ENCODE measurements at places on chromosomes 4 and X.

DNA sequence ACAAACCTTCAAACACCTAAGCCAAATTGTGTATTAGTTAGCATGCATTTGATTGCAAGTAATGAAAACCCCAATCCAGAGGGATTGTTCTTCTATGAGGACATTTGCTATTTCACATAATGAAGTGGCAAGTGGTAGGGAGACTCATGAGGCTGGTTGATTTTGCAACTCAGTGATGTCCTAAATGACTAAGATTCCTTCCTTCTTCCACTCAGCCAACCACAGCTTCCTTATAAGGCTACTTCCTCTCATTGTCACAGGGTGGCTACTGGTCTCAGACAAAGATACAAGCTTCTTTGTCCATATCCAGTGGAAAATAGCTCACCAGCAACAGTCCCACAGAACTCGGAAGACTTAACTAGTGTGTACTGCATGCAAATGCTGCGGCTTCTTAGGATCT is 5.3 kb upstream of the OTC start:
- DNase-seq, result peak; percentile 94

- no peak for DNase-seq
Measured at GRCh38 chrX:129540722-129541184, 694 bp downstream of the OCRL start.

GRCh38 chrX:16258882-16259281 is 91.6 kb downstream of the MAGEB17 start:
- DNase-seq, result no peak

- DNase-seq, result no peak
Measured at GRCh38 chrX:19331831-19332230, 11.9 kb upstream of the PDHA1 start.

GRCh38 chr4:59570860-59571476 is 1629.2 kb upstream of the ADGRL3 start:
- no peak for DNase-seq

DNA sequence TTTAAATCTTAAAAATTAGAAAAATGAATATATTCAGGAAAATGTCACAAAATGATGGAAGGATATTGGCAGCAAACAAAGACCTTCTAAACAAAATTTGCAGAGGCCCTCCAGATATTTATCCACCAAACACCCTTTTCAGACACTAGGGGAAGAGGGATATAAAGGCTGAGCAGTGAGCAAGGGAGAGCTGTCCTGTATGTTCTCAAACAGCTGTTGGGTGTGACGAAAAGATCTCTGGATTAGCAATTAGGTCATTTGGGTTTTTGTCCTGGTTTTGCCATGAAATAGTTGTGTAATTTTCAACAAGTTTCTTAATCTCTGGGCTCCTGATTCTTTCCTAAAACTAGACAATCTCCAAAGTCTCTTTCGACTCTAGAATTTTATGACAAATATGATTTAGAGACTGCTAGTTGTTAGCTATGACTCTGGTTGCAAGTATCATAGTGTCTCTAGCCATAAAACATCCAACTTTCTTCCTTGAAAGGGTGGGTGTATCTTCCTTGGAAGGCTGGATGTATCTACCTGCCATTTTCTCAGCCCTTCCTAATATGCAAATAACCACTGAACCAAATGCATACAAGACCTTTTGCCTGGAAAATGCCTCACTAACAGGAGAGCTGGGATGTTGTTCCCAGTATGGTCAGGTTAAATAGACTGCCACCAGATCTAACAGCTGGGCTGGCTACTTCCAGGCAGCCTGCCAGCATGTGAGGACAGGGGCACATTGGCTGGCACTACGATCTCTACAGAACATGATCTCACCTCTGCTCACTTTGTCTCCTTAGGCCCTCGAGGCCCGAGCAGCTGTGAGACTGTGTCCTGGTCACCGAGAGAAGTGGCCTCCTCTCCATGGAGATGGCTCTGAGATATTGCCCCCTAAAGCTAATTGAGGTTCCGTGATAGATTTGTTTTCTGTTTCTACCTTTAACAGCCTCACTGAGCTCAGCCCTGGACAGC is 225.5 kb upstream of the JADE1 start:
- DNase-seq, result no peak

- DNase-seq, result no peak
Measured at GRCh38 chrX:71945237-71945805, 34.7 kb downstream of the NHSL2 start.

GRCh38 chrX:102684772-102685520 is 27.3 kb upstream of the GPRASP2 start:
- DNase-seq, result no peak

DNA sequence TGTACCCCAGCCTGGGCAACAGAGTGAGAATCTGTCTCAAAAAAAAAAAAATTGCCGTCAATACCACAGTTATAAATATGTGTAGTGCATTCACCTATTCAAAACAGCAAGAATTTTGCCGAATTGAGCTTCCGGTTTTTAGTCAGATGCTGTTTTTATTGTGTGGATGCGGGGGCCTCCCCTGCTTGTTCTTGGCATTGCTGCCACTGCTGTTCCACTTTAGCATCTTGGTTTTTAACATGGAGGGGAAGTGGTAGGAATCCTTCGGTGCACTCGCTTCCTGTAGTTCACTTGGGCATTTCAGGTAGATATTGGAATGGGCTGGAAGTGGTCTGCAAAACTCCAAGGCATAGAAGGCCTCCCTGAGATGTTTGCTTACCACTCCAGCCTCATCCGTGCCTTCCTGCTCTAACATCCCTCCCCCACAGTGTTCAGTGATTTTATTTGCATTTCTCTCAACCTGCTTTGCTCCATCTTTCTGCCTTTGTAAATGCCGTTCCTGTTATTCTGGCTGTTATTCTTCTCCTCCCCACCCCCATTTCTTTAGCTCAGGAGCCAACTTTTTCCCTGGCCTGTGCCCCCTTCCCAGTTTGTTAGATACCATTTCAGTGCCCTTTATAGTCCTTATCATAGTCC is 25.5 kb downstream of the MOB1B start:
- peak; percentile 61 for DNase-seq

DNA sequence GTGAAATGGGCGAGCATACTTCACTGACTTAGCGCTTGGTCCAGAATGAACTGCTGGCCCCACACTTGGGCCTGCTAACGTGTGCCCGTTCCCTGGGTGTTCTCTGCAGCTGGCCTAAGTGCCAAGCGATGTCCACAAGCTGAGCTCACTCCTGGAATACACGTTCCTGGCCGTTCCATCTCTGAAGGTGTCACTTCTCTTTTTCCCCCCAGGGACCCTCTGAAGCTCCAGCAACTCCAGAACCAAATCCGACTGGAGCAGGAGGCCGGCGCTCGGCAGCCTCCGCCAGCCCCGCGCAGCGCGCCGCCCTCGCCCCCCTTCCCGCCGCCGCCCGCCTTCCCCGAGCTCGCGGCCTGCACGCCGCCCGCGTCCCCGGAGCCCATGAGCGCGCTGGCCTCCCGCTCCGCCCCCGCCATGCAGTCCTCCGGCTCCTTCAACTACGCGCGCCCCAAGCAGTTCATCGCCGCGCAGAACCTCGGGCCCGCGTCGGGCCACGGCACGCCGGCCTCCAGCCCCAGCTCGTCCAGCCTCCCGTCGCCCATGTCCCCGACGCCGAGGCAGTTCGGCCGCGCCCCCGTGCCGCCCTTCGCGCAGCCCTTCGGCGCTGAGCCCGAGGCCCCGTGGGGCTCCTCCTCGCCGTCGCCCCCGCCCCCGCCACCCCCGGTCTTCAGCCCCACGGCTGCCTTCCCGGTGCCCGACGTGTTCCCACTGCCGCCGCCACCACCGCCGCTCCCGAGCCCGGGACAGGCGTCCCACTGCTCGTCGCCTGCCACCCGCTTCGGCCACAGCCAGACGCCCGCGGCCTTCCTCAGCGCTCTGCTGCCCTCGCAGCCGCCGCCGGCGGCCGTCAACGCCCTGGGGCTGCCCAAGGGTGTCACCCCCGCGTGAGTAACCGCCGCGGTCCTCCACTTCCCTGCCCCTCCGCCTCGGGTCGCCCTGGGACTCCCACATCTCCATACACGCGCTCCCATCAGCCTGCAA is 132.3 kb downstream of the CBR4 start:
- DNase-seq, result peak; percentile 93

GRCh38 chr4:73607375-73608033 is 12.7 kb downstream of the RASSF6 start:
- DNase-seq, result no peak

- no peak for DNase-seq
Measured at GRCh38 chr4:2762048-2762447, 5.9 kb upstream of the TNIP2 start.

DNA sequence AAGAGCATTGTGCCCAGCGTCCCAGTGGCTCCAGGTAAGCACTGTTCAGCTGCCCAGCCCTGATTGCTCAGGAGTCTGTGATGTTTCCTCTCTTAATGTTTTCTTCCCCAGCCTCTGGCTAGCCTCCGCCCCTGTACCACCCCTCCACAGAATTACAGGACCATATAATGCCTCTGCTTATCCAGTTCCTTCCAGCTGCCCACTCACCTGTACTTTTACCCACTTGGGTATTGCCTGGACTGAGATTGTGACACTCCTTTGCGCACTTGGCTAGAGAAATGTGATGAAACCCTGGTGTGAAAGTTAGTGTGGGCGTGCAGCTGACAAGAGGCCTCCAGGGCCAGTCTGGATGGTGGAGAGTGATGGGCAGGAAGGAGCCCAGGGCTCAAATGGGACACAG is at the start of gene AWAT2:
Gene AWAT2, minus strand, starts transcription at position 14 of the 400 bp plus-strand sequence. Its CDS starts 6 bp downstream, at position 8.
- DNase-seq, result peak; percentile 27

DNA sequence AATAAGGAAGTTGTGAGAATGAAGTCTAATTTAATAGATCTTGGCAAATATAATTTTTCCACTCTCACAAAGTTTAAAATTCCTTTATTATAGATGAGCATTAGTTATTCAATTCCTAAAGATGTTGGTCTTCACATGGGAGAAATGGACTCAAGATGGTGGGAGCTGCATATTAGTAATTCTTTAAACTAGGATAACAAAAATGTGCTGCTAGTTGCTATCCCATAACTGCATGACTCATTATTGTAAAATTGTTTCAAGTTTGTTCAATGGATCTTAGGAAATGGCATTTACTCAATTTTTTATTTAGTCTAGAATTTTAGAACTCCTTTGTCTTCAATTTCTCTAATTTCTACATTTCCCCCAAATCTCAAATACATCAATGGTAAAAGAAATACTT is 155.8 kb downstream of the ATP10D start:
- no peak for DNase-seq

DNA sequence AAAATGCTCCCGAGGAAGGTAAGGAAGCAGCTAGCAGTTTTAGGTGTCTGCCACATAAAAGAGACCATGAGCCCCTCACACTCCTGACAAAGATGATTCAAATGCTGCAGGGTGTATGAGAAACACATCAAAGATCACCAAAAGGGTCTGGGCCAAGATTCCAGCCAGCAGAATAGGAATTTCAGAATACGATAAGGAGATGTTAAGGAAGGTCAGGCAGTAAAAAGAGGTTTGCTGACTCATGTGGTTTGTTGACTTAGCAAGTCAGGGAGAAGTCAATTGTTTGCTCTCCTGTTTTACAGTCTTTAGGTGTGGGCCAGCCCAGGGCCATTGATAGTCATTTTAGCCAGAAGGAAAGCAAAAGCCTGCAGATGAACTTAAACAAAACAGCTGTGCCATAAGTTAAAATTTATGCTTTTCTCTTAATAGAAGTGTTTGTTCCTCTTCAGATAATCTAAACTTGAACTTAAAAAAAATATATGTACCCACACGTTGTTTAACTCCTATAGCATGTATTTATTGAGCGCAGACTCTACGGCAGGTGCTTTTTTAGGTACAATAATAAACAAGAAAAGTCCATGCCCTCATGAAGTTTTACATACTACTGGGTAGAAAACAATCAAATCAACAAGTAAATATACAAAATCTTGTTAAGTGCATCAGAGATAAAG is 115.6 kb downstream of the CAMK2D start:
- DNase-seq, result no peak

DNA sequence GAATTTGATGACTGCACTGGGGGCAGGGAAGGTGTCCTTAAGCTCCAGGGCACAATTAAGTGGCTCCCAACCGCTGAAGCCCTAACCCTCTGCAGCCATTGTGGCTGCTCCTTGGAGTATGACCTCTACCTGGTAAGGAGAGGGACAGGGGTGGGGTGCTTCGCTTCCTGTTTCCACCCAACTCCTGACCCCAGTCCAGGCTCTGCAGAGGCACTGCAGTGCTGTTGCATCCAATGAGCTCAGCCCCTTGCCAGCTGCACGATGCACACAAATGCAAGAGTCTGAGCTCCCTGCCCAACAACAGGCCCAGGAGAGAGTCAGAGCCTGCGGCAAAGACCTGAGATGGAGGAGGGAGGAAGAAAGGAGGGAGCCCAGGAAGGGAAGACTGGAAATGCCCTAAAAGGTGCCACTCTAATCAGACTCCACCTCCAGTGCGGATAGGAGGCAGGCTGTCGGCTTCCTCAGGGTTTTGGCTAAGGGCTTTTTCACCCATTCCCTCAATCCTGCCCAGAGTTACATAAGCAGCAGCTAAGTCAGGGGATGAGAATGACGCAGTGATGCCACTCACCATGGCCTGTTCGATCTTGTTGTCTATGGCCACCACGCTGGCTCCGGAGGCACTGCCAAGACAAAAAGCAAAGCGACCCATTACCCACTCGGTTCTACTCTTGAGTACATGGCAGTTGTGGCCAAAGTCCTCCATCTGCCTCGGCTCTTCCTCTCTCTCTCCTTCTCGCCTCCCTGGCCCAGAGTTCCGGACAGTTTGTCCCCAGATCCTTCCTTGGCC is 60.1 kb downstream of the TSC22D3 start:
- no peak for DNase-seq

GRCh38 chr4:33386764-33387163 is 2666.6 kb downstream of the PCDH7 start:
- DNase-seq, result no peak

DNA sequence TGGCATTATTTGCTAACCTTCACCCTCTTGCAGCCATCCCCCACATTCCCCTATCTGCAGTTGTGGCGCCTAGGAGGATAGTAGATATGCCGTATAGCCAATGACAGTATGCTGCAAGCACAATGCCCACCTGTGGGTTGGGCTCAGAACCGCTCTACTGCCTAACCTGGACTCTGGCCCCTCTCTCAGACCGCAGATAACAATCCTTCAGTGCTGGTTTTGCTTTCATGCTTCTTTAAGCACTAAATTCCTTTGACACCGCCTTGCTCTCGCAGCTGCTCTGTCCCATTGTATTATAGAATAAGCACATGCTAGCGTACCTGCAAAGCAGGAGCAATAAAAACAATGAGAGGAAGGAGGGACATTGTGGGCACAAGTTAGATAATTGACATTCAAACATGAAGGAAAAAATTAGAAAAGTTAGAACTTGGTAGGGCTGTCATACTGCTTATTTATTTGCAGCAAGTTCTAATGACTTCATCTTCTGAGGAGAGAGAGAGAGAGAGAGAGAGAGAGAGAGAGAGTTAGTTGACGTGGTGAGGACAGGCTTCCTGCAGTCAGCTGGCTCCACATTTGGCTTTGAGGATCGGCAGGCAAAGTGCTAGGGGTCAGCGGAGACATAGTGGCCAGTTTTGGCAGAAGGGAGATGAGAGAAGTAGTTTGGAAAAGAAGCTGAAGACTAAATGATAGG is 55.8 kb downstream of the WWC2 start:
- DNase-seq, result no peak

DNA sequence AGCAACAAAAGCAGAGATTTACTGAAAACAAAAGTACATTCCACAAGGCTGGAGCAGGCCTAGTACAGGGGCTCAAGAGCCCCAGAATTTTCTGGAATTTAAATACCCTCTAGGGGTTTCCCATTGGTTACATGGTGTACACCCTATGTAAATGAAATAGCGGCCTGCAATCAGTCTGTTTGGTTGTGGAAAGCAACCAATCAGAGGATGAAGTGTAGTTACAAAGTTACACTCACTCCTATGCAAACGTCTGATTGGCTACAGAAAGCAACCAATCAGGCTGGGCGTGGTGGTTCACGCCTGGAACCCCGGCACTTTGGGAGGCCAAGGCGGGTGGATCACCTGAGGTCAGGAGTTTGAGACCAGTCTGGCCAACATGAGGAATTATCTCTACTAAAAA is 13.8 kb upstream of the TXLNG start:
- DNase-seq, result no peak
